Activated CD4-positive, alpha-beta T cell treated with anti-CD3 and anti-CD28 coated beads, Interleukin-2, amount 50 U/mL, for 1 hour (primary cell): ENCODE measurements at places on chromosomes 11 and 22.

DNA sequence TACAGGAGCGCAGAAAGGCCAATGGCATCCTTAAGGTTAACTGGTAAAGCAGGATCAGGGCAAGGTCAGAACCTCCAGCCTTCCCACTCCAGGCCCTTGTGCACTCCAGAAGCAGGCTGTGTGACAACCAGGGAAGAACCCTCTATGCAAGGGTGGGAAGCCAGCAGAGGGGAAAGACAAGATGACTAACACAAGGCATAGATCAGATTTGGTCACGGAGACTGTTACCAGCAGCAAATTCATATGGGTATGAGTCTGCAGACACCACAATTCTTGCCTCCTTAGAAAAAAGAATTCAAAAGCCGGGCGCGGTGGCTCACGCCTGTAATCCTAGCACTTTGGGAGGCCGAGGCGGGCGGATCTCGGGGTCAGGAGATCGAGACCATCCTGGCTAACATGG is 39.8 kb upstream of the MTNR1B start:
- DNase-seq: no peak

DNA sequence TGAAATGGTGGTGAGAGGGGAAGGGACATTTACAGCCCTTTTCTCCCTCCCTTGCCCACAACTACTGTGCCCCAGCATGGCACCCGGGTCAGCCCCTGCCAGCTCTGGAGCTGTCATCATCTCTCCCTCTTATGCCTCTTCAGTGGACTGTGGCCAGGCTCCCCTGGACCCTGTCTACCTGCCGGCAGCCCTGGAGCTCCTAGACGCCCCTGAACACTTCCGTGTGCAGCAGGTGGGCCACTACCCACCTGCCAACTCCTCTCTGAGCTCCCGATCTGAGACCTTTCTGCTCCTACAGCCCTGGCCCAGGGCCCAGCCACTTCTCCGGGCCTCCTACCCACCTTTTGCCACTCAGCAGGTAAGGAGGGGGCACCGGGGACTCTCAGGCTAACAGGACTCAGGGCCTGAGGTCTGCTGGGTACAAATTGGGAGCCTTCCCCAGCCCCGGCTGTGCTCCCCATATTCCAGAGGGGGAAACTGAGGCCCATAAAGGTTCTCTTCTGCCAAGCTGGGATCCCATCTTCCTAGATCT is 2.9 kb downstream of the TMEM132A start:
- no peak for DNase-seq

DNA sequence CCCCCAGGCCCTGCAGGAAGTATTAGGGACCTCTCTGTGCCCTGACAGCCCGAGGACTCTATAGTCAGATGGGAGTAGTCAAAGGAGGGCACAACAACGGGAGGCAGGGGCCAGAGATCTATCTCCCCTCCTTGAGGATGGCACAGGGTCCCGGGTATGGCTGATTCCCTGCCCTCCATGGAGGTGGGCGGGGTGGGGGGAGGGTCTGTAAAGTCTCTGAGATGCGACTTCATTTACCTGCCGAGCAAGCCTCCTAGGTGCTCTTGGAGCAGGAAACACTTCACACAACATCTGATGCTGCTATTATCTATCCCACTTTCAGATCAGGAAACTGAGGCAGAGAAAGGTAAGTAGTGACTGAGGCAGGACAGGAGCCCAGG is 769 bp upstream of the CDC42EP1 start:
- DNase-seq: no peak

DNA sequence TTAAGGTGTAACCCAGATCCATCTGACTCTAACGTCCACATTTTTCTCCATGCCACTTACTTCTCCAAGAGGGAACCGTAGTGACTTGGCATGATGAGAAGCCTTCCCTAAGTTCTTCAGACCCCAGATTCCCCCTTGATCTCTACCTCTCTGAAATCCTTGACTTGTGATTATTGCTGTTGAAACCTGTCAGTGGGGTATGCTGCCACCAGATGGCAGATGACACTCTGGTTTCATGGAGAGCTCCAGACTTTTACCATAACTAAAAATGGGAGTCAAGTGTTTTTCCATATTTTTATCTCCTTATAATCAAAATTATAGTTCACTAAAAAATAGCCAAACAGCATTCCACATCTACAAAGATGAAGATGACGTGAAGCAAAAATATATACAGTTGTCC is 504.2 kb downstream of the SOX6 start:
- no peak for DNase-seq

GRCh38 chr11:113877670-113878055 is 2.3 kb upstream of the USP28 start:
- DNase-seq: no peak

DNA sequence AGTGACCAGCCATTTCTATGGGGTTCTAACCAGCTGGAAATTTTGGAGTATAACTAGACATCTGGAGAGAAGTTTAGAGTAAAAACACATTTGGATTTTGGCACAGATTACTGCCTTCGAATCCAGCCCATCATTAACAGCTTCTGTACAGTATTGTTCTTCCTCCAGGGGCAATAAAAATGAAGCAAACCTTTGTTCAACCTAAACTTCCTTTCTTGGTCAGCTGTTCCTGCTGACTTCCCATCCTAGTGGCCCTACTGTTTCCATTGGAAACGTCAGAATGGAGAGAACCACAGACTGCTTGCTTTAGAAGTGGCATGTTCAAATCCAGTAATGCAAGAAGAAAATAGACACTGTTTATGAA is 203.7 kb upstream of the MTMR2 start:
- no peak for DNase-seq

DNA sequence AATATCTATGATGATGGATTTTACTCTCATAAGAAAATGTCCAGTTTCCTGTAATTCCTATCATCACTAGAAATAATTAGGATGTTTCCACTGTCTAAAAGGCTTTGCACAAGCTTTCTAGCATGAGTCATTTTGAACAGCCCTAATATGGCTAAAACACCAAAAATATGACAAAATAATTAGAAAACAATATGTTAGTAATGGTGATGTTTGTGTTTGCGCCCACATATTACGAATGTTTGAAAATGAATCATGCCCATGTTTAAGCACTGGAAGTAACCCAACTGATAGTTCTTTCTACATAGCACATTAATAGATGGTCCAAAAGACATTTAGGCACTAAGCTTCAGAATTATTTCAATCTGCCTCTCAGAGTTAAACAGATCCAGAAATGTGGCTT is 96.0 kb downstream of the TRPC6 start:
- no peak for DNase-seq

GRCh38 chr11:121057922-121058321 is 34.0 kb downstream of the TBCEL start:
- DNase-seq: no peak

- no peak for DNase-seq
Observed at GRCh38 chr22:19048531-19048930, 73.7 kb downstream of the DGCR2 start.

DNA sequence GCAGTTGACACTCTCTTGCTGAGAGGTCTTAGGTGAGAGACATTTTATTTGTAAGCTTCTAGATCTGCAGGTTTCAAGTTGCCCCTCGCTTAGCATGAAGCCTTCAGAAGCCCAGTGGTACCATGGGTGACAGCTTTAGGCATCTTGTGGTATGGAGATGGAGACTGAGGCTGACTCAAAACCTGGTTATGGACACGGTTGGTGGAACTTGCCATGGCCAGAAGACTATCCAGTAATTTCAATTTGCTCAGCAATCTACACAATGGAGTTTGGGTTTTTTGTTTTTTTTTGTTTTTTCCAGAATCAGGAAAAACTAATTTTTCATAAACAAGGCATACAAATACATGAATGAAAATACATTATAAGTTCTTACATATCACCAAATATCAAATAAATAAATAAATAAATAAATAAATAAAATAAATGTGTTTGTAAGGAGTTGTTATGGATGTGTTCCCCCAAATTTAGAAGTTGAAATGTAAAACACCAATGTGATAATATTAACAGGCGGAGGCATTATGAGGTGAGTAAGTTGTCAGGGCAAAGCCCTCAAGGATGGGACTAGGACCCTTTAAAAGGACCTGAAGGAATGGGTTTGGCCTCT is 22.6 kb downstream of the ETS1 start:
- DNase-seq: no peak

GRCh38 chr11:45252134-45252856 is 33.8 kb downstream of the SYT13 start:
- no peak for DNase-seq

- DNase-seq: no peak
Observed at GRCh38 chr11:37390576-37391083, 792.6 kb upstream of the RAG2 start.

DNA sequence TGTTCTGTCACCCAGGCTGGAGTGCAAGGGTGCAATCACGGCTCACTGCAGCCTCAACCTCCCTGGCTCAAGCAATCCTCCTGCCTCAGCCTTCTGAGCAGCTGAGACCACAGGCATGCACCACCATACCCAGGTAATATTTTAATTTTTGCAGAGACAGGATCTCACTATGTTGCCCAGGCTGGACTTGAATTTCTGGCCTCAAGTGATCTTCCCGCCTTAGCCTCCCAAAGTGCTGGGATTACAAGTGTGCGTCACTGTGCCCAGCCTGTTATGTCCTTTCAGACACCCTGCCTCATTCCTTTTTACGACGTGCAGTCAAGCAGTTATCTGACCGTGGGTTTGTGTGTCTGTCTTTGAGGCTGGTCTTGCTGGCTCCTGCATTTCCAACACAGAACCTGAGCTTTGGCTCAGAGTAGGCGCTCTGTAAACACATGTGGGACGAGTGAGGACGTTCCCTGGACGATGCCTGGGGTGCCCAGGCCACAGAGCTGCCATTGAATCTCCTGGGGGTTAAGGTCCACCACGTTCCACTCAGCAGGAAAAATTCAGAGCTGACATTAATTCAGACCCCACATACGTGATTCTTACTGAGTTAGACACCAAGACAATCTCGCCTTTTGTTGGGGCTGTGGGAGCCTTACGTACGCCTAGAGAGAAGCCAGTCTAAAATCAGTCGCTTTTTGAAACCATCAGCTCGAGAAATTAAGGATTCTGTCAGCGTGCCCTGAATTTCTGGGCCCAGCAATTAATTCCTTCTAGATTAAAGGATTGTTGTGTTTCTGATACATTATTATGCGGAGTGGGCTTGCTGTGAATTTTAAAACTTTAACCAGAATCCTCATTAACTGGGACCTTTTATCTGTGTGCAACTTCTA is 21.5 kb upstream of the EMID1 start:
- DNase-seq: no peak

GRCh38 chr11:502288-503178 is 4.5 kb downstream of the RNH1 start:
- no peak for DNase-seq

GRCh38 chr11:128448200-128448886 is 139.0 kb downstream of the ETS1 start:
- DNase-seq: no peak

DNA sequence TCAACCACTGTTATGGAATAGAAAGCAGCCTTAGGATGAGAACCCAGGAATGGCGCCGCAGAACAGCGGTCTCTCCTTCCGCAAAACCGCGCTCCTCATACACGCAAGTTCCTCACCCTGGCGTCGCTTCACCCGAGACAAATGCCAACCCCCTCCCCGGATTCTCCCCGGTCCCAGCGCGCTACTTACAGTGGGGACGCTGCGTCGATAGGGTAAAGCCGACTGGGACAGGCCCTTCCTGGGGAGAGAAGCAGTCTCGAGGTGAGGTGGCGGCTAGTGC is 287 bp downstream of the RPS13 start:
- no peak for DNase-seq

DNA sequence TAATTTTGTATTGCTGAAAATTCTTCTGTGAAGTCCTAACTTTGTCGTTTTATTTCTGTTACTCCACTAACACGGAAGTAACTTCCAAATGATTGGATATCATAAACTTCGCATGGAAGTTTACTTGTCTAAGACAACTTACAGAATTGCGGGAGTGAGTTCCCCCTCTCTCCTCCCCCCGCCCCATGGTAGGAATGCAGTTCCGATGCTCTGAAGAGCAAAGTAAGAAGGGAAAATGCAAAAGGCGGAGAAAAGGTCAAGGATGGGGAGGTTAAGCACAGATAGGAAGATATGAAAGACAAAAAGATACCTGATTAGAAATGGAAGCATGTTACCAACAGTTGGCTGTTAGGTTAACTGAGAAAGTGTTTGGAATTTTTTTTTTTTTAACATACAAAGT is 1.3 kb downstream of the EIF3M start:
- DNase-seq: no peak

DNA sequence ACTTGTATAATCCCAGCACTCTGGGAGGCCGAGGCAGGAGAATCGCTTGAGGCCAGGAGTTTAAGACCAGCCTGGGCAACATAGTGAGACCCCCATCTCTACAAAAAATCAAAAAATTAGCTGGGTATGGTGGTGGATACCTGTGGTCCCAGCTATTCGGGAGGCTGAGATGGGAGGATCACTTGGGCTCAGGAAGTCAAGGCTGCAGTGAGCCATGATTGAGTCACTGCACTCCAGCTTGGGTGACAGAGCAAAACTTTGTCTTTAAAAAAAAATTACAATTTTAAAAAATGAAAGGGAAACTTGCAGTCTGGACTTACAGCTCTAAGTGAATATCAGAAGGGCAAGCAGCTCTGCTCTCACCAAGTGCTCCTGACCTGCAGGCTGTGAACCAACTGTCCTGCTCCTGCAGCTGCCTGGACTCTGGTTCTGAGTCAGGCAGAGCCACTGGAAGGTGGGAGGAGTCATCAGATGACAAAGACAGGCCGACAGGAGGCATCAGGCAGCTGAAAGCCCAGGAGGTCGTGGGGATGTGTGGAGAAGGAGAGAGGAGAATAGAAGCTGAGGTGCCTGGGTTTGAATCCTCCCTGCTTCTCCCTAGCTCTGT is 9.6 kb downstream of the SMTNL1 start:
- no peak for DNase-seq

DNA sequence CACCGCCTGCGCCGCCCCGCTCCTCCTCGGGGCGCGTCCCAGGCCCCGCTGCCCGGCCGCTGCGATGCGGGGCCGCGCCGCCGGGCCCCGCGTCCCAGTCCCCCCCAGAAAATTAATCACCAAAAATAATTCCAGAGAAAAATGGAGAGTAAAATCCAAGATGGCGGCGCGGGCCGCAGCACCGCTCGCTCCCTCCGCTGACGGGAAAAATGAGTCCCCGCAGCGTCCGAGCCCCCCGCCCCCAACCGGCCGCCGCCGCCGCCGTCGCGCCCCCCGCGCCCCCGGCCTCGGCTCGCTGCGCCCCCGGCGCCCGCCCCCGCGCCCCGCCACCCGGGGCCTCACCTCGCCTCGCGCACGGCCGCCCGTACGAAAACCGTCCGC is at the start of gene KMT5B:
Gene KMT5B (minus strand): TSS at position 162 of the 381 bp plus-strand sequence. CDS start 23,220 bp downstream, outside the sequence.
- peak; percentile 54 for DNase-seq

DNA sequence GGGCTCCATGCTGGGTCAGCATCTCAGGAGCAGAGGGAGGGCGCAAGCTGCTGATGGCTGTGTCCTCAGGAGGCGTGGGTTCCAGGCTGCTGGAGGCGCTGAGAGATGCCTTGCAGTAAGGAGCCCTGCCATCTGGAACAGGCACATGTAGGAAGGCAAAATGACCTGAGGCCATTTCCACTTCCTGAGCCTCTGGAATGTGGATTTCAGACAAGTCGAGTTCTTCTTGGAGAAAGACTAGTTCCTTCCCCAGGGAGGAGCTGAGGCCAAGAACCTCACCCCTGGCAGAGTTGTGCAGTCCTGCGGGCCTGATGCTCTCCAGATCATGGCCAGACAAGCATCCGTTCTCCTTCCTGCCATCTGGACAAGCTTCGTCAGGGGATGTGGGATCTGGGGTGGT is 19.3 kb downstream of the HPS4 start:
- no peak for DNase-seq
